ENCODE measurements at places on chromosomes 5 and 9.

DNA sequence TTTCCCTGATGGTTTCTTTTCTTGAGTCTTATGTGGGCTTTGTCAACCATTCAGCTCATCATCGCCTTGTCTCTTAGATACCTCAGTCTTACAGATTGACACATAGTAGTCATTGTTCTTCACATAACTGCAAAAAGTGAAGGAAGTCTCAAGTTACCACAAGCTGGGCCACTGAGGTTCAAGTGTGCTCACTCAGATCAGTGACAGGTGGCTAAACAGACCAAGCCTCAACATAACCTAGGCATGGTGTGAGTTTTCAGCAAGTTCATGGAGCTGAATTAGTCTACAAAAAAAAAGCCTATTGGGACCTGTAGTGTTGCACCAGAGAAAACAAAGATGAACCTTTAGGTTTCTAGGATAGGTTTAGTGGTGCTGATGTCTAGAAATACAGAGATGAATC, 58.2 kb downstream of the RFK start:
- no peak for DNase-seq

DNA sequence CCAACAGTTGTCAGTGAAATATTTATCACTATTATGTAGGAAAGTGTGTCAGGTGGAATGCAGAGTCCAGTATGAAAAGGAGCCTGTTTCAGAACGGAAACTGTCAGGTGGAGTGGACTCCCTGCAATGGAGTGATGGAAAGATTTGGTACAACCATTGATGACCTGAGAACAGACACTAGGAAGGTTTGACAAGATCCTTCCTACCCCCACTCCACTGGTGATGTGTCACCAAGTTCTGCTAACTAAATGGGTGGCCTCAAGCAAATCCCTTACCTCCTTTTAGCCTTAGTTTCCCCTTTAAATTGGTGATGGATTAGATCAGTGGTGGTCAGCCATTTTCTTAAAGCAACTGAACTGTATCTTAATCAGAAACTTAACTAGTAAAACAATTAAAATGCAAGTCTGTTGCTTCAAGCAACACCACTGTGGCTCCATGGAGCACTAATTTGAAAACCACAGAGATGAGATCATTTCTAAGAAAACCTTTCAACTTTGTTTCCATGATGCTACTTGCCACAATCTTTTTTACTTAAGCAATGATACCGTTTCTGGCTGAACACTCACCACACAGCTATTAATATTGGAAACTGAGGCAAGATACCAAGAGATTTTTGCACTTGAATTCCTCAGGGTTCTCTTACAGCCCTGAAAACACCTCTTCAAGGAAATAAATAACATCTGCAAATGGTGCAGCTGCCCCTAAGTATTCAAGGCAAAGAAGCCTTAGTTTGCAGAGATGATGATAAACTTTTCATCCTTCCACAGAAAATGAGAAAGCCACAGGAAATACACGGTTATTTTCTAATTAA, 140.6 kb downstream of the ERCC6L2 start:
- DNase-seq: no peak

- DNase-seq: no peak
These were observed 24.4 kb upstream of the ZNF366 start for GRCh38 chr5:72531496-72532190.

- no peak for DNase-seq
These were observed 33.7 kb downstream of the SLC25A51 start for GRCh38 chr9:37870081-37870798.

GRCh38 chr5:146751781-146752401, 126.7 kb downstream of the PPP2R2B start:
- no peak for DNase-seq

- DNase-seq: no peak
These were observed 165.1 kb downstream of the RNF180 start for GRCh38 chr5:64330728-64331231.

GRCh38 chr5:86570427-86571083, 47.2 kb upstream of the COX7C start:
- no peak for DNase-seq
